Sigmoid colon (tissue), 7 donors: ENCODE measurements at places on chromosomes 1 and 21.

DNA sequence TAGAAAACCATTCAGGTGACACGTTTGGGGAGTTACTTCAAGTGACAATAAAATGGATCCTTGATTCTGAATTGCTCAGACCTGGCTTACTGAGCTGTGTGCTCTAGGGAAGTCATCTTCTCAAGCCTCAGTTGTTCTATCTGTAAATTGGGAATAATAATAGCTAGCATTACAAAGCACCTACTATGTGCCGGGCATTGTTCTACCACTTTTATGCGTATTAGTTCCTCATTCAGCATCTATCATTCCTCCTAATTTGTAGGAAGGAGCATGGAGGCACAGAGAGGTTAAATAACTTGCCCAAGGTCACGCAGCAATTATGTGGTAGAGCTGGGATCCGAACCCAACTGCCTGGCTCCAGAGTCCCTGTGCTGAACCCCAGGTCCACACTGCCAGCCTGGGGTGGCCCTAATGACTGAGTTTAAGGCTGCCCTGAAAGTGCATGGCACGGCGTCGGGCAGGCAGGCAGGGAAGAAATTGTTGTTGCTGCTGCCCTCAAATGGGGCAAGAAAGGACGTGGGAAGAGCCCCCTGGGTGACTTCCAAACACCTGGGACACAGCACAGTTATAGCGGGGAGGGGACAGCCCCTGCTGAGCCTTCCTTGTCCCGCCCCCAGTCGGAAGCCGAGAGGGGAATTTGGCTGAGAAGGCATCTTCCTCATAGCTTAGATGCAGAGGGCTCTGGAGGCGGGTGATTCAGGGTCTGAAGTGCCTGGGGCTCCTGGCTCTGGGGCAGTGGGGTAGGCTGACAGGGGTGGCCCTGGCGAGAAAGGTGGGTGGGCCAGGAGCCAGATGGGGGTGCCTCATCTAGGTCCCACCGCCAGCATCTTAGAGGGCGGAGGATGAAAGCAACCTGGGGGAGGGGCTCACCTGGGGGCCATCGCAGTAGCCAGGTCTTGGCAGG, 86.5 kb upstream of the IFFO2 start:
- peaks cover 20% of the 10 kb centered on the region for H3K27me3 ChIP-seq
- H3K27ac ChIP-seq, result no peak overlapping the region
- no peak overlapping the region for H3K4me3 ChIP-seq
- no peaks in the 10 kb centered on the region for H3K36me3 ChIP-seq
- H3K4me1 ChIP-seq, result no peaks in the 10 kb centered on the region

DNA sequence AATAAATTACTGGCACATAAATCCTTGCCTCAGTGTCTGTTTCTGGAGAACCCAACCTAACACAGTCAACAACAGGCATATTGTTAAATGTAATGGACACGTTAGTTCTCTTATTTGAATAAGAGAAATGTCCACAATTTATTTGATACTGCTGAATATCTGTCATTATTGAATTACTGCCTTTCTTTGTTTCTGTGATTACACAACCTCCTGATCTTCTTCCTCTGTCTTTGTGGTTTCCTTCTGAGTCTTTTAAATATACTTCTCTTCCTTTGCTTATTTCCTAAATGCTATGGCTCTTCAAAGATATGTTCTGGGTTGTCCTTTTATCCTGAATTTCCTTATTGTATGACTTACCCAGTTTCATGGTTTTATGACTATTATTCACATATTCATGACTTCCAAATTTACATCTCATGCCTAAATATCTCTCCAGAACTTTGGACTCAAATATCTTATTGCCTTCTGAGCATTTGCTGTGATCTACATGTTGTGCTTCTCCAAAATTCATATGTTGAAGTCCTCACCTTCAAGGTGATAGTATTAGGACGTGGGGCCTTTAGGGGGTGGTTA, 39.9 kb downstream of the MSH4 start:
- H3K4me3 ChIP-seq, result no peak overlapping the region
- no peaks in the 10 kb centered on the region for H3K27me3 ChIP-seq
- H3K27ac ChIP-seq, result no peak overlapping the region
- no peak for DNase-seq
- no peaks in the 10 kb centered on the region for H3K4me1 ChIP-seq
- H3K36me3 ChIP-seq, result no peaks in the 10 kb centered on the region

DNA sequence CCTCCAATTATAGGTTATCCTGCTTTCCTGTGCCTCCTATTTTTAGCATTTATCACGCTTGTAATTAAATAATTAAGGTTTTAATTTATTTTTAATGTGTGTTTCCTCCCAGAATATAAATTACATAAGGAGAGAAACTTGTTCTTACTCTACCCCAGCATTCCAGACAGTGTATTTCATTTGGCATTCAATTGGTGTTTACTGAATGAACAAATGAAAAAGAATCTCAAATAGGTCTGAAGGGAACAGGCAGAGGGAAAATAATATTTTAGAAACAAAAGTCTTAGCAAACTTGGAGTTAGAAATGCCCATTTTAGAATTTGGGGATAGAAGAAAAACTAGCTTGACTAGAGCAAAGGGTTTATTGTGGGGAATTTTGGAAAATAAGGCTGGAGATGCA, 9.9 kb upstream of the RSRP1 start:
- H3K4me3 ChIP-seq, result no peak overlapping the region
- H3K27me3 ChIP-seq, result no peaks in the 10 kb centered on the region
- no peak for DNase-seq
- no peak overlapping the region for H3K27ac ChIP-seq
- no peaks in the 10 kb centered on the region for H3K4me1 ChIP-seq
- no peaks in the 10 kb centered on the region for H3K36me3 ChIP-seq

DNA sequence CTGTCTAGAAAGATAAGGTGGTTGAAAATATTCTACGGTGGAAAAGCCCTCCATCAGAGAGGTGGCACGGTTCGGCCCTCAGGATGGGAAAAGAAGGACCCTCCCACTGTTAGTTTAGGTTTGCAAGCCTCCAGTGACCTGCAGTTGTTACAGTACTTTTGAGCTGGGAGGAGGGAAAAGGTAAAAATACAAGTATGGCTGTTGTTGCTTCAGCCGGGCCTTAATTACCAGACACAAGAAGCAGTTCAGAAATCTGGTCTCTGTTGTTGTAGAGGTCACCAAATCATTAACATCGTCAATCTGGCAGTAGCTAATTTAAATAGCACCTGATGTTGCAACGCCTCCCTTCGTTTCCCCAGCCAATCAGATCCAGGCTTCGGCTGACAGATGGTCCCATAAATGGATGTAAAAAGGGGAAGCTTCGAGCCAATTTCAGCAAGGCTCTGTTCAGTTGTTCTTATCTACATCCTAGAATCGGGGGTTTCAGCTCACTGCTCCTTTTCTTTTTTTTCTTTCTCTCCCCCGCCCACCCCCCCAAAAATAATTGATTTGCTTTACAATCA, at the start of gene ELAVL4:
ELAVL4 (plus strand) TSS at position 424 of the 563 bp plus-strand sequence. CDS start 270 bp downstream, outside the sequence.
- H3K27ac ChIP-seq, result no peak within 1 kb of the TSS
- peaks cover 7% of the 10 kb centered on the region for H3K27me3 ChIP-seq
- H3K4me3 ChIP-seq, result no peak within 1 kb of the TSS
- no peaks in the 10 kb centered on the region for H3K36me3 ChIP-seq
- H3K4me1 ChIP-seq, result peaks cover 13% of the 10 kb centered on the region

DNA sequence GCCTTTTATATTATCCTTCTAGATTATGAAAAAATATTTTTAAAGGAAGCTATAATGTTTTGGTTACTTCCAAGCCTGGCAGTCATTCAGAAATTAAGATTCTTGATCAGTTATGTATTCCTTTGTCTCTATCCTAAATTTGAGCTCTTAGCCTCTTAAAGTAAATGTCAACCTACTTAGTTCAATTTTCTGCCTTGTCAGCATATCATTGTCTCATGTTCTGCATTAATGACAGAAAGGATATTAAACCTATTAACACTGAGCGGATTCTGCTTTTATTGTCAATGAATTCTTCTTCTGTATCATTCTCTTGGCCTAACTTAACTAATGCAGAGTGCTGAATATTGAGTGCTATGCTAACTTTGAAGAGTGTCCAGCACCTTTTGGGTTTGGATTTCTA, 56.0 kb downstream of the SDCCAG8 start:
- no peaks in the 10 kb centered on the region for H3K4me1 ChIP-seq
- H3K27me3 ChIP-seq, result no peaks in the 10 kb centered on the region
- no peak overlapping the region for H3K27ac ChIP-seq
- H3K4me3 ChIP-seq, result no peak overlapping the region
- peaks cover 28% of the 10 kb centered on the region for H3K36me3 ChIP-seq
